ENCODE measurements at places on chromosomes 2 and 18.

DNA sequence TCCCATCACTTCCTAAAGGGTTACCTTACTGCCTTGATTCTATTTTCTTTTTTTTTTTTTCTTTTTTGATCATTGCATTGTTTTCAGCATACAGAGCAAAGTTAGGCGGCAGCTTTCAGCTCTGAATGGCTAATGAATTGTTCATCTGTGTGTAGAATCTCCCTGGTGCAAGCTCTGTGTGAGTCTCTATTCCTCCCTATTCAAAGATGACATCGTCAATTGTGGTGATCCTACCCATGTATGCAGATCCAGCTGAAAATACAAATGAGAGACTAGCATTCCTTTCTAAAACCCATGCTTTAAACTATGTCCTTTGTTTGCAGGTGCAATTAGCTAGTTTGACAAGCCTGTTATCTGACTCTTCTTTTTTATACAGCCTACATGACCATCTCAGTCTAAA is 539.0 kb downstream of the ARHGAP15 start:
- no peak for DNase-seq

GRCh38 chr2:239200646-239201530 is 199.9 kb downstream of the HDAC4 start:
- no peak for DNase-seq

DNA sequence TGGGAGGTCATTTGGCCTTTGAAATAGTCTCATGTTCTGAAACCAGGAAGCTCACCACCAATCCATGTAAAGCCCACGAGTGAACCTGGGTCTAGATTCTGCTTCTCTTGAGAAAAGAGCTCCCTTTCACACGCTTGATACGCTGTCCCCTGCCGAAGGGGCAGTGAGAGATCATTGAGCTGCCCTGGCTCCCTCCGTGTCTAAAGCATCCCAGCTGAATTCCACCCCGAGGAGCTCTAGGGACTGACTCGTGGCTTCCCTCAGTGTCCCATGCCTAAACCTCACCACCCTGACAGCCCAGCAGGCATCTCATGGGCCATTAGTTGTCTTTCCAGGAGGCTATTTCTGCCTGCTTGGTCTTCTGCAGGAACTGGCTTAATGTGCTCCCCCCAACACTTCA is 68.6 kb downstream of the COL6A3 start:
- DNase-seq: no peak

DNA sequence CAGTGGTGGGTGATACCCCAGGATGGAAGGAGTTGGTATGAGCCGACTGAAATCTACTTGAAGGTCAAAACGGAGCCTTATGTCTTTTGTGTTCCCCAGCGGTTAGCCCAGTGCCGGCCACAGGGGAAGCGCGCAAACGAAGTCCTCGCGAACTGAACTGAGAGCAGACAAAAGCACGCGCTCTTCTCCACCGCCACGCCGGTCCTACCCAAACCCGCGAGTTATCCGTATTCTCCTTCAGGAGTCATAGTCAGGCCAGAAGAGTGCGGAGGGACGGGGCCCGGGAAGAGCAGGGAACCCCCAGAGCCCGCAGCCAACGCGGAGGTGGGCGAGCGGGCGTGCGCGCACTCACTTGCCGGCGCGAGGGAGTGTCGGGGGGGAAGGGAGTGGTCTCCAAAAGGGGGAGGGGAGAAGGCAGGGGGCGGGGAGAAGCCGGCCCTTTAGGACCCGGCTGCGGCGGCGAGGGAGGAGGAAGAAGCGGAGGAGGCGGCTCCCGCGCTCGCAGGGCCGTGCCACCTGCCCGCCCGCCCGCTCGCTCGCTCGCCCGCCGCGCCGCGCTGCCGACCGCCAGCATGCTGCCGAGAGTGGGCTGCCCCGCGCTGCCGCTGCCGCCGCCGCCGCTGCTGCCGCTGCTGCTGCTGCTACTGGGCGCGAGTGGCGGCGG is at the start of gene IGFBP2:
TSS of gene IGFBP2 (plus strand) at position 469 of the 664 bp plus-strand sequence. CDS start at position 573, 104 bp downstream.
- DNase-seq: no peak

- no peak for DNase-seq
Measured at GRCh38 chr18:47248115-47248603, 3.3 kb downstream of the SKOR2 start.

DNA sequence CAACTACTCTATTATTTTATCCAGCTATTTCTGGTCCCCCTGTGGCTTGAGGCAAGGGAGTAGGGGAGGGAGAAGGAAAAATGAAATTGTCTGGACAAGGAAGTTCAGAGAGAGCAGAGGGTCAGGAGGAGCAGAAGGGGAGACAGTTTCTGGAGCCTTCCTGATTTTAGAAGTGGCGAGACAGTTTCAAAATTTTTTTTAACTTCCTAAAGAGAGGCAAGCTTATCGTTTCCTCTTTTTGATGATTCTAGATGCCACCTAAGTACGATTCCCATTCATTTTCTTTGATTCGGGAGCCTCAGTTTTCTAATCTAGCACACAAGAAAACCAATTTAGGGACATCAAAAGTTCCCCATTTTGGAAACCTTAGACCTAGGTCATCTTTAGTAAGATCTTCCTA is 96.9 kb upstream of the B3GNT2 start:
- DNase-seq: no peak

DNA sequence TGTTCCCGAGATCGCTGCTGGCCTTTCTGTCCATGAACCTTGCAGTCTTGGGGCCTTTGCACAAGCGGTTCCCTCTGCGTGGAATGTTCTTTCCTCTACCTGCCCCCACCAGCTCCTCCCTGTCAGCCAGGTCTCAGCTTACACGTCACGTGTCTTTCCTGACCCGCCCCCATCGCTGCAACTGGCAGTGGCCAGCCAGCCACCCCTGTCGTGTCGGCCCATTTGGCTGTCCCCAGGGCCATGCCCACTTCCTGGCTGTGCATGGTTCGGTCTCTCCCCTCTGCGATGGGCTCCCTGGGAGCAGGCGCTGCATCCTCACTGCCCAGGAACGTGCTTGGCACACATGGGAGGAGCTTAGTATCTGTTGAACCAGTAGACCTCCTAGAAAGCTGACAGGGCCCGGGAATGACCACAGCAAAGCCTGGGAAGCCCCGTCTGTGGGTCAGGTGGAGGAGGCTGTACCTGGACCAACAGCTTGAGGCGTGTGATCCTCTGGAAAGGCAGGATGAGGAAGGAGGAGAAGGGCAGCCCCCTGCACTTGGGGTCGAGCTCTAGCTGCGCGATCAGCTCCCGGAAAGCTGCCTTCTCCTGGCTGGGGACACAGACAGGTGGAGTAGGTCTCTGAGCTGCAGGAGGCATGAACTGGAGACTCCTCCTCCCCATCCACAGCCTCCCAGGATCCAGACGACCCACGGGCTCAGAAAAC is 21.0 kb downstream of the SNORC start:
- no peak for DNase-seq

- no peak for DNase-seq
Measured at GRCh38 chr2:96412307-96413258, 77.0 kb downstream of the NCAPH start.

GRCh38 chr2:133756833-133757232 is 188.6 kb upstream of the NCKAP5 start:
- no peak for DNase-seq

DNA sequence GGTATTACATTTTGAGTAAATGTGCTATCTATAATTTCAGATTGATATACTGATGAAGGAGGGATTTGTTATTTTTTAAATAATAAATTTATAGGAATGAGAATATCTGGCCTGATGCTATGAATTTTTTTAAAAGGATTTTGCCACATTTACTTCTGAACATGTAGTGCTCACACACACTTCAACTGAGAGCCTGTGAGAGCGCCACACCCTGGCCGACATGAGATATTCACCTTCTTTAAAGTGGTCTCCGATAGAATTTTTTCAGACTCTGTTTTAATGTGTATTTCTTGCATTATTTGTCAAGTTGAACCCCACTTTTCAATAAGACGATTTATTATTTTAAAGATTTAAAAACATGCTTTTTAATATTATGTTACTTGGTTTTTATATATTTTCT is 813.3 kb downstream of the DCC start:
- DNase-seq: no peak

GRCh38 chr2:168642873-168643272 is 159.6 kb upstream of the NOSTRIN start:
- DNase-seq: no peak

- no peak for DNase-seq
Measured at GRCh38 chr2:171469176-171469575, 35.1 kb downstream of the DCAF17 start.

- no peak for DNase-seq
Measured at GRCh38 chr2:167924556-167924955, 322.8 kb downstream of the STK39 start.

DNA sequence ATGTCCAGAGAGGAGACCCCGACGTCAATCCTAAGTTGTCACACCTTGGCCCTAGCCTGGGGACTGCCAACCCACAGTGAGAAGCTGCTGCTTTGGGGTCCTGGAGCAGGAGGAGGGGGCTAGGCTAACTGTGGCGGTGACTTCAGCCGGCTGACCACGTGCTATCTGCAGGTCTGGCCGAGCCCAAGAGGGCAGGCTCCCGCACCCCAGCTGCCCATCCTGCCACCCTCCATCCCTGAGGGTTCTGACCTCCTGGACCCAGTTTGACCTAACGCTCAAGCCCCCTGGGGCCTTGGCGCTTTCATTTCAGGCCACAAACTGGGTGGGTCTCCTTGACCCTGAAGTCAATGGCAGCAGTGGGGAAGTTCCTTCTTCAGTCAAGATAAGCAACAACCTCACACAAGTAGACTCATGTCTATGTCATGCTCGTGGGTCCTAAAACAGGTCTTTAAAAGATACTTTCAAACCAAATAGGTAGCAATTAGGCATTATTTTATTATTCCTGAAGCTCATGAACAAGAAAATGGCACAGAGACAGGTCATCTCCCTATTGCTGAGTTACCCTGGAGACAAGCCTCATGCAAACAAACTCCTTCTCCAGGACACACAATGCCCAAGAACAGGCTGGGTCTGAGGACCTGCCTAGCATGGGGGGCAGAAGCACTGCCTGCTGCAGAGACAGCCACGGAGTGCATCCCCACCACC is 2.3 kb downstream of the HES6 start:
- DNase-seq: no peak

DNA sequence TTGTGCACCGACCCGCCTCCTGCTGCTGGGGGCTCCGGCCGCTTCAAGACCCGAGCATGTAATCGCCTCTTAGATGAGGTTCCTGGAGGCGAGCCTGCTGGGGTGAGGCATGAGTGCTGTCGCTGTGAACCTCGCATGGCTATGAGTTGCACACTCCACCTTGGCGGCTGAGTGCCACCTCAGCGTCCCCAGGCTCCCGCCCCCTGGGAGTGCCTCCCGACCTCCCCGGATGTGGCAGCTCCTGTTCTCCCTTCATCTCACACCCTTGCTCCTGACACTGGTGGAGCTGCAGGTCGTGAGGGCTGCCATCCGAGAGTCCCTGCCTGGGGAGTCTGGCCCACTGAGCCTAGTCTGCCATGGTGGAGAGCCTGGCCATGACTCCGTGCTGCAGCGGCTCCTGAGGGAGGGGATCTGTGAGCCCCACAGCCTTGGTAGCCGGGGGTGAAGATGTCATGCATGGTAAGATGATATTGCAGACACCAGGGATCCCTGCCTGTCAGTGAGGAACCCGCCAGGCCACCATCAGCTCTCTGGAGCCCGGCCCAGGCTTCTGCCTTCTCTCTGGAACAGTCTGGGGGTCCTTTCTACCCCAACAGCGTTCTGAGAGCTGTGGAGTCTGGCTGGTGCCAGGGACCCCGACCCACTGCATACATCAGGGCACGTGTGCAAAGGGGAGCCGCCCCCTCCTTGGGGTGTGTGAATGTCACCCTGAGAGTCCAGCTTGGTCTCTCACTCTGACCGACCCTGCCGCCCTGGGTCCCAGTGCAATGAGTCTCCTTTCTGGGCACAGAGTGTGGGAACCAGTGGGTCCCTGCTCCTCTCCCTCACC is 61.6 kb upstream of the HS6ST1 start:
- DNase-seq: no peak

DNA sequence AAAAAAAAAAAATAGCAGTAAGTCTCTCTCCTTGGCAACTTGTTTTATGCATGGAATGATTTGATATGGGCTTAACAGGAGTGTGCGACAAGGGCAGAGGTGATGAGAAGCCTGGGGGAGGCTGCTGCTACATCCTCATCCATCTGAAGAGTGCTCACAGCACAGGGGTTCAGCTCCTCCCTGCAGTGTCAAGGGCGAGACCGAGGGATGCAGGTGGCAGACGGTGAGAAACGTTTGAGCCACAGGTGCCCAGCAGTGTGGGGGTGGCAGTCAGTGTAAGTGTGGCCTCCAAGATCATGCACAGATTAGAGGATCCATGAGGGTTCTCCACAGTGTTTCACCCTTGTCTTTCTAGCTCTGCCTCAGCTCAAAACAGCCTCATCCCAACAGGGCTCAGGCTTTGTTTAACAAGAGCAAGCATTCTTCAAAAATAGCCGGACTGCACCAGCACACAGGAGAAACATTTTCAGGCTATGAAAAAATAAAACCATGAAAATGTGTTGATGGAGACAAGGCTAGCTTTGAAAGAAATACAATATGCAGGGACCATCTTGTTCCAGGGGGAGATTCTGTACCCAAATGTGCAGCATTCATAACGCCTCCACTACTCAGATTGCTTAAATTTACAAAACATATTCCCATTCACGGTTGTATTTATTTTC is 324.5 kb upstream of the MYT1L start:
- DNase-seq: no peak

GRCh38 chr2:105794926-105795574 is 50.3 kb downstream of the NCK2 start:
- DNase-seq: no peak

GRCh38 chr2:36707050-36707449 is 10.5 kb downstream of the VIT start:
- no peak for DNase-seq

DNA sequence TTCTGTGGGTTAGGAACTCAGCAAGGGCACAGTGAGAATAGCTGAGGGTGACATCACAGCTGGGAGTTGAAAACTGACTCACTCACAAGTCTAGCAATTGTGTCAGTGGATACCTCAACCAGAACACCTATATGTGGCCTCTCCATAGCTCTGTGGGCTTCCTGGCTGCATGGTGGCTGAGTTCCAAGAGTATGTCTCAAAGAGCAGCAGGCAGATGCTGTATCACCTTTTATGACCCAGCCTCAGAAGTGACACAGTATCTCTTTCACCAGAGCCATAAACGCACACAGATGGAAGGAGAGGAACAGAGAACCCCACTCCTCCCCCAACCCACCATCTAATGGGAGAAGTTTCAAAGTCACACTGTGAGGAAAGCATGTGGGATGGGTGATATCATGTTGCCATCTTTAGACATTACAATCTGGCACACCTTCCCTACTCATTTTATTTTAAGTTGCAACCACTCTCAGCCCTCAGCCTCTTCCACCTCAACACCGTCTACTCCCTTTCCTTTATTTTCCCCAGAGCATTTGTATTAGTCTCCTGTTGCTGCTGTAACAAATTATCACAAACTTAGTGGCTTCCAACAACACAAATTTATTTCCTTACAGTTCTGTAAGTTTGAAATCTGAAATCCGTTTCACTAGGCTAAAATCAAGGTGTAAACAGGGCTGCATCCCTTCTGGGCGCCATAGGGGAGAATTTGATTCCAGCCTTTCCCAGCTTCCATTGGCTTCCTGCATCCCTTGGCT is 134.6 kb upstream of the SPATS2L start:
- DNase-seq: no peak

- DNase-seq: no peak
Measured at GRCh38 chr2:84674586-84674985, 158.3 kb downstream of the DNAH6 start.

GRCh38 chr2:86783615-86784339 is 6.9 kb downstream of the CD8A start:
- DNase-seq: no peak
